Upper lobe of right lung (tissue), 1 donor: ENCODE measurements at places on chromosomes 7 and 10. TPM values are rescaled to one million over a fixed set of nuclear protein-coding genes. Genes with fewer than 3 reads are reported as not detected.

DNA sequence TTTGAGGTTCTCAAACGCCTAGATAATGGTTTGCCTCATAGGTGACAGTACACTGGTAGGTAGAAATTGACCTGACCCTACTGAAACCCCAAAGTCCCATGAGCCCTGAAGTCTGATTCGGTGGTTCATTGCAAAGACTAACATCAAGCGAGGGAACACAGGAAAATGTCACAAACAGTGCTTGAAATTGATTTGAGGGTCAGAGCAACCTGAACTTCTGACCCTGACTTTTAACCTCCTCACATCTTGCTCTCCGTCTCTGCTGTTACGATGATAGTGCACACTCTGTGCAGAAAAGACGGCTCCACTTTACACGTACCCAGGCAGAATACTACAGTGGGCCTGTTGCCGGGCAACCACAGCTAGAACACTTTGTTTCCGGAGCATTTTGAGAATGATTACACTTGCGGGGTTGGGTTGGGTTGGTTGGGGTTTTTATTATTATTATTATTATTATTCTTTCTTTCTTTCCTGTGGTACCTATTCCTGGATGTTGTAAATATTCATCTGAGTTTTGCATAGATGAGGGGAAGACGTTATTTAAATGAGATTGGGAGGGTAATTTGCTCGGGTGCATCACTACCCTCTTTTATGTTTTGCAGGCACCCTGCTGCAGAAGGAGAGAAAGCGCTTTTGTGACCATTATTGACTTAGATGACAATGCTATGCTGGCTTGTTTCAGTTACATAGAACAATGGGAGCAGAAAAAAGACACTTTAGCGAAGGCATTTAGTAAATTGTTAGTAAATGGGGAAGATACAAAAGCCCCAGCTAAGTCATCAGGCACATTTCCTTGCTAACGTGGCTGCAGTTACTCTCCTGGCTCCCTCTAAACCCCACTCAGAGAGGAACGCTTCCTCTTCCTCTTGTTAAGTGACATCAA lies 438.1 kb upstream of the NRP1 start:
- no peaks in the 10 kb centered on the region for H3K4me1 ChIP-seq
- H3K36me3 ChIP-seq = no peaks in the 10 kb centered on the region
- no peaks in the 10 kb centered on the region for H3K27me3 ChIP-seq

DNA sequence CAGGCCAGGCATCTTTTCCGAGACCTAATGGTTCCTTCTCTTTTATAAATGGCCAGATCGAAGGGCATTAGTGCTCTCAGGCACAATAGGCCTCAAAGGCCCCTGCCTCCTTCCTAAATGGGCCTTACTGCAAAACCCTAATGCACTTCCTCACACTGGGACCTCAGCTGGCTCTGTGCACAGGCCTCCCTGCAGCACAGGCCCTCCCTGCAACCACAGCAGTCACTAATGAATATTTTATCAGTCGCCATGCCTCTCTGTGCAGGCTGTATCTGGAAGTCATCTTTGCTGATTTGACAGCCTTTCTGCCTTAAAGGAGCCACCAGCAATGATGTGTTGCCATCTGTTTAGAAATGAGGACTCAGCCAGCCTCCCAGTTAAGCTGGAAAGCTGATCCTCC lies 54.9 kb upstream of the SDK1 start:
- H3K27me3 ChIP-seq = no peaks in the 10 kb centered on the region
- H3K36me3 ChIP-seq = no peaks in the 10 kb centered on the region
- H3K4me1 ChIP-seq = no peaks in the 10 kb centered on the region
- no peak overlapping the region for H3K27ac ChIP-seq
- no peak overlapping the region for H3K4me3 ChIP-seq
- DNase-seq = no peak

DNA sequence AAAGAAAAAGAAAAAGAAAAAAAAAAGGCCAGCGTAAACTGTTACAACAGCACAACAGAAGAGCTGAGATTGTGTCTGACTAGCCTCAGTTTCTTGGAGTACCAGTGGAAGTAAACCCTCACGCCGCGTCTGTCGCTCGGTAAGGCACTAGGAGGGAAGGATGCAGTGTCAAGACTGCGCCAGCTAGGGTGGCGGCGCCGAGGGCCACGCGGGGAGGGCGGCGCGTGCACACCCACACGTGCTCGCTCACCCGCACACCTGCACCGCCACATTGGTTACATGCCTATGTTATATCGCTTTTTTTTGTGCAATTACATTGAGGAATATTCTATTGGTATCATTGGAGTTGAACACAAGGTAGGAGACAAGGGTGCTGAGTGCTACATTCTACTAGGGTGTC lies 48.2 kb downstream of the CLEC2L start:
- peaks cover 51% of the 10 kb centered on the region for H3K36me3 ChIP-seq
- H3K4me3 ChIP-seq = no peak overlapping the region
- DNase-seq = no peak
- no peak overlapping the region for H3K27ac ChIP-seq

- peaks cover 83% of the 10 kb centered on the region for H3K36me3 ChIP-seq
- H3K27ac ChIP-seq = no peak overlapping the region
- peaks cover 16% of the 10 kb centered on the region for H3K4me1 ChIP-seq
- H3K27me3 ChIP-seq = no peaks in the 10 kb centered on the region
- DNase-seq = no peak
Observed at GRCh38 chr10:80518807-80519360, 18.8 kb upstream of the SH2D4B start.

- H3K4me3 ChIP-seq = no peak overlapping the region
- peaks cover 10% of the 10 kb centered on the region for H3K36me3 ChIP-seq
- H3K27ac ChIP-seq = no peak overlapping the region
- no peak for DNase-seq
Observed at GRCh38 chr10:58278274-58278961, 9.5 kb downstream of the CISD1 start.

DNA sequence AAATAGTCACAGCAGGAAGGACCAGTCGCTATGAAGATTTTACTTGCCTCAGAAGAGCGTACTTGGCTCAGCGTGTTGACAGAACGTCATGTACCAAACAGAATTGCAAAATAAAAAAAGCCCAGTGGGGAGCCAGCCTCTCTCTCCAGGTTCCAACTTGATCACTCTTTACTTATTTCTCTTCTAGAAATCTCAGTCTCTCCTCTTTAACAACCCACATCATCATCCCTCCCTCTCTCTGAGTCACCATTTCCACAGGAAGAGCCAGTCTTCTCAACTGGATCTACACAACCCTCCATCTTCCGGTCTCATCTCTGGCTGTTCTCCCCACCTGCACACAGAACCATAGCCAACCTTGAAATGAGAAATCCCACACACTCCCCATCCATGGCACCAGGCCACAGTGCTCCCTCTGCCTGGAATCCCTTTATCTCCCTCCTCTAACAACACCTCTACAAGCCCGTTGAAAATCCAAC lies 718.3 kb downstream of the GRID1 start:
- H3K4me1 ChIP-seq = no peaks in the 10 kb centered on the region
- no peak for DNase-seq
- H3K4me3 ChIP-seq = no peak overlapping the region

DNA sequence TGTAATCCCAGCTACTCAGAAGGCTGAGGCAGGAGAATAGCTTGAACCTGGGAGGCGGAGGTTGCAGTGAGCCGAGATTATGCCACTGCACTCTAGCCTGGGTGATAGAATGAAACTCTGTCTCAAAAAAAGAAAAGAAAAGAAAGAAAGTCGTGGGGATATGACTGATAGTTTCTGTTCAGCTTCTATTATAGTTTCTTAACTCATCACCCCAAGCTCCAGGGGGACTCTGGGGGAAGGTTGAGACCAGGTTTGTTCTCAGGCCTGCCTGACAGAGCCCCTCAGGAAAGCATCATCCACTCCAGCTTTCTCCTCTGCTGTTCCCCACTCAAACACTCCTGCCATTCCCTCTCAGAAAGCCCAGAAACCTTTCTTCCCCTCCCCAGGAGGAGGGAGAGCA lies 542.4 kb upstream of the GALNT17 start:
- no peaks in the 10 kb centered on the region for H3K27me3 ChIP-seq
- DNase-seq = no peak
- H3K4me1 ChIP-seq = no peaks in the 10 kb centered on the region
- H3K36me3 ChIP-seq = no peaks in the 10 kb centered on the region
- no peak overlapping the region for H3K27ac ChIP-seq

- no peak for DNase-seq
- no peaks in the 10 kb centered on the region for H3K27me3 ChIP-seq
- no peaks in the 10 kb centered on the region for H3K36me3 ChIP-seq
- H3K27ac ChIP-seq = no peak overlapping the region
Observed at GRCh38 chr7:146539836-146540235, 423.2 kb downstream of the CNTNAP2 start.

- H3K27me3 ChIP-seq = peaks cover 20% of the 10 kb centered on the region
- DNase-seq = peak; percentile 76
- H3K4me1 ChIP-seq = peaks cover 39% of the 10 kb centered on the region
- peak overlapping the region; percentile 60 for H3K4me3 ChIP-seq
Observed at GRCh38 chr7:5596046-5596895, 172.6 kb upstream of the TNRC18 start.

DNA sequence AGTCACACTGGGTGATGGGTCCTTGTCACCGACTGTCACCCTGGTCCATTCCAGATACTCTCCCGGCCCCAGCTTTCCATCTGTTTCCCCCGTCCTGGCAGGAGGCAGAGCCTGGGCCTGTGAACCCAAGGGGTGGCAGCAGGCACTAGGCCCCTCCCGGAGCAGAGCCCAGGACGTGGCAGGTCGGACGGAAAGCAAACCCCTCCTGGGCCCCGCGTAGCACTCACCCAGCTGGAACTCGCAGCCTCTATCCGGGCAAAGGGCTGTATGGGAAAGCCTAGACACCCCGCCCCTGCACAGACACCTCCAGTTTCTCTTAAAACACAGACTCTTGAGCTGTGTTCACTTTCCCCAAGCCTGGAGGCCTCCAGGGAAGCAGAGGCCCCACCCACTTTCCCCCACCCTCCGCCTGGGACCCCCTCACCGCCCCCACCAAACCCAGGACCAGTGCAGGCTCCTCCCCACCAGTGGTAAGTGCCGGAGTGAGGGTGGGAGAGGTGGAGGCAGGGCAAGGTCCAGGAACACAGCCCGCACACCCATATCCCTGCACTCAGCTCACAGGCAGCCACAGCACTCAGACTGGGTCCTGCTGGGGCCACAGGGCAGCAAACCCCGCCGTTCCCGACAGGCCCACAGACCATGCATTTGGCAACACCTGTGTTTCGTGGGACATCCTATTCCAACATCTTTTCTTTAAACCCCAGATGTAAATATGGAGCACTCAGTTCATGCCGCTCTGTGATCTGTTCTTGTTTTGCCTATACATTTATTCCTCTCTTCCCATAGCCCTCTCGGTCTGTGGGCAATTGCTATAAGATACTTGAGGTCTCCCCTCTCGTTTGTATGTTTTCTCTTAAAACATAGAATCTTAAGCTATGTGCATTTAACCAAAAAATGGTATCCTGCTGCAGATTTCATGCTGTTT lies 98.2 kb upstream of the PDGFA start:
- H3K36me3 ChIP-seq = no peaks in the 10 kb centered on the region
- no peaks in the 10 kb centered on the region for H3K27me3 ChIP-seq
- peak; percentile 58 for DNase-seq
- no peak overlapping the region for H3K4me3 ChIP-seq
- H3K4me1 ChIP-seq = peaks cover 15% of the 10 kb centered on the region

DNA sequence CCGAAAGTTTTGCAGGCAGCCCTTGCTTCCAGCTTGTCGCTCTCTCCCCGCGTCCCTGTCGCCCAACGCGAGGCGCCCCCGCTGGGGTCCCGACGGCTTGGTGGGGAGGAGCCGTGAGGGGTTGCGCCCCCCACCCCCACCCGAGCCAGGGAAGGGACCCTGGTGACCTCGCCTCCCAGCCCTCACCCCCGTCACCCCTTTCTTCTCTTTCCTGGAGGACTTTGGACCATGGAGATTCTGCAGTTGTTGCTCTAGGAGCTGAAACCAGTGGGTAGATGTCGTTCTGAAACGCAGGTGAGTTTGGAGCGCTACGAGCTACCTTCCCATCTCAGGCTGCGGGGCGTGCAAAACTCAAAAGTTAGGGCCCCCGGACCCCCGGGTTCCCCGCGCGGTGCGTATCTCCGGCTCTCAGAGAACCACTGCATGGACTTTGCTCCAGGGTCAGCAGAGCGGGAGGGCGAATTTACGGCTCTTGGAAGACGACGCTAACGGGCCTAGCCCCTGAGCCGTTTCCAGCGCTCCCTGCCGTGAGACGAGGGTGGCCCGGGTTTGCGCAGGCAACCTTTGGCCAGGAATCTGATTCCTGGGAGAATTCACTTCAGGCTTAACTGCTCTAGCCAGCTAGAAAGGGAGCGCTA lies 684 bp upstream of the ATXN7L1 start:
- H3K4me3 ChIP-seq = peak overlapping the region; percentile 67
- no peaks in the 10 kb centered on the region for H3K4me1 ChIP-seq
- no peaks in the 10 kb centered on the region for H3K27me3 ChIP-seq

DNA sequence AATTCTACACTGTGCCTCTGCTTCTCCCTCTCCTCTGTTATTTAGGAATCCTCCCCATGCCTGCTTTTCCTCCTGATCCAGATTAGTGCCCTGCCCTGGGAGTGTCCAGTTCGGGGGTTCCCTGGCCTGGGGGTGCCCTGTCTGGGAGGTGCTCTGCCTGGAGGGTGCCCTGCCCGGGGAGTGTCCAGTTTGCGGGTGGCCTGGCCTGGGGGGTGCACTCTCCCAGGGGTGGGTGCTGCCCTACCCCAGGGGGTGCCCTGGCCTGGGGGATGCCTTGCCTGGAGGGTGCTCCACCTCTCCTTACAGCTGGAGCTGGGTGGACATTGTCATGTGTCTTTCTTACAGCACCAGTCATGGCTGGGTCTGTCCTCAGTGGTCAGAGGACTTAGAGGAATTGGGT lies 20.2 kb downstream of the RAMP3 start:
- no peak overlapping the region for H3K4me3 ChIP-seq
- no peaks in the 10 kb centered on the region for H3K27me3 ChIP-seq
- peak; percentile 59 for DNase-seq
- no peaks in the 10 kb centered on the region for H3K36me3 ChIP-seq
- no peaks in the 10 kb centered on the region for H3K4me1 ChIP-seq
- H3K27ac ChIP-seq = no peak overlapping the region

- no peak overlapping the region for H3K4me3 ChIP-seq
- no peaks in the 10 kb centered on the region for H3K27me3 ChIP-seq
- H3K4me1 ChIP-seq = peaks cover 8% of the 10 kb centered on the region
- DNase-seq = no peak
- H3K36me3 ChIP-seq = no peaks in the 10 kb centered on the region
- H3K27ac ChIP-seq = no peak overlapping the region
Observed at GRCh38 chr7:144830811-144831210, 5.0 kb downstream of the TPK1 start.

GRCh38 chr7:40220421-40220911 lies 85.7 kb downstream of the SUGCT start:
- H3K27me3 ChIP-seq = no peaks in the 10 kb centered on the region
- no peak for DNase-seq
- H3K4me1 ChIP-seq = no peaks in the 10 kb centered on the region
- no peak overlapping the region for H3K4me3 ChIP-seq
- H3K27ac ChIP-seq = no peak overlapping the region

GRCh38 chr7:122622682-122623081 lies 76.2 kb downstream of the RNF133 start:
- H3K4me3 ChIP-seq = no peak overlapping the region
- no peaks in the 10 kb centered on the region for H3K4me1 ChIP-seq
- no peak for DNase-seq

- no peak for DNase-seq
- H3K4me1 ChIP-seq = no peaks in the 10 kb centered on the region
- H3K27ac ChIP-seq = no peak overlapping the region
- no peaks in the 10 kb centered on the region for H3K36me3 ChIP-seq
- no peaks in the 10 kb centered on the region for H3K27me3 ChIP-seq
Observed at GRCh38 chr7:108815815-108816214, 246.1 kb downstream of the DNAJB9 start.

Gene LIPM
- not detected for total RNA-seq

Gene ZP3
- total RNA-seq = 0.84 TPM

Gene PLAC9
- 24.1 TPM for total RNA-seq

Gene FAM25G
- total RNA-seq = not detected

Gene SPDYE17
- not detected for total RNA-seq

Gene GNGT1
- total RNA-seq = not detected

Gene AGR2
- total RNA-seq = 66.3 TPM

Gene MMP21
- not detected for total RNA-seq

Gene A1CF
- total RNA-seq = not detected

Gene ERVW-1
- not detected for total RNA-seq

Gene FAM131B
- 0.90 TPM for total RNA-seq

Gene PRRT4
- total RNA-seq = 0.26 TPM
